CD4-positive, alpha-beta T cell treated with Interleukin-21 for 1 hour (primary cell): ENCODE measurements at places on chromosomes 4 and X.

GRCh38 chr4:123777373-123777772 lies 380.8 kb downstream of the SPRY1 start:
- DNase-seq = no peak

DNA sequence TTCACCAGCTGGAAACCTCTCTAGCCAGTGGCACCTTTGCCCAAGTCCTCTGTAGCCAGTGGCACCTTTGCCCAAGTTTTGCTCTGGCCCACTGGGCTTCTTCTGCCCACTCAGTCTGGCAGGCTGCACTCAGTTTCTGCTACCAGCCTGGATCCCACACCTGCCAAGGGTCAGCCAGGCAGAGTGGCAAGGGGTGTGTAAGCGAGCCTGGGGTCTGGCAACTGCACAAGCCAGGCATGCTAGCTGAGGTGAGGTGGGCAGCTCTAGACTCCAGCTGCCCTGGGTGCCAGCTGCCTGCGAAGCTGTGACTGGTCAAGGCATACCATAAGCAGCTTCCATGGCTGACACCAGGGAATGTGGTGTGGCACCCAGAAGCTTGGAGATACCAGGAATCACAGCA lies 233.1 kb upstream of the DKK2 start:
- no peak for DNase-seq

DNA sequence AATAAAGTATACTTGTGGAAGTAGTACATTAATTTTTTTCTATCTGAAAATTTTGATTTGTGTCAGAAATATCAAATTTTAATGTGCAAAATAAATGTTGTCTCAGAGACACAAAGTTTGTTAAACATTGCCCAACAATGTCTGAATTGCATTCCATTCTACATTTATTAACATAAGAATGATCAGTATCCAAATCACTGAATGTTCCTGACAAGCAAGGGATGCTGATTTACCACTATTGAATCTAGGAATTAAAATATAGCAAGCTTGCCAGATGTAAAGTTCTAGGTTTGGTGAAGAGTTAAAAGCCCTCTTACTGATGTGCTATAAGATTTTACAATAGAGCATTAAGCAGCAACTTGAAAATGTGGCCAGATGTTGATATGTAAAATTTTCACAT lies 489.2 kb upstream of the CTSO start:
- DNase-seq = no peak

DNA sequence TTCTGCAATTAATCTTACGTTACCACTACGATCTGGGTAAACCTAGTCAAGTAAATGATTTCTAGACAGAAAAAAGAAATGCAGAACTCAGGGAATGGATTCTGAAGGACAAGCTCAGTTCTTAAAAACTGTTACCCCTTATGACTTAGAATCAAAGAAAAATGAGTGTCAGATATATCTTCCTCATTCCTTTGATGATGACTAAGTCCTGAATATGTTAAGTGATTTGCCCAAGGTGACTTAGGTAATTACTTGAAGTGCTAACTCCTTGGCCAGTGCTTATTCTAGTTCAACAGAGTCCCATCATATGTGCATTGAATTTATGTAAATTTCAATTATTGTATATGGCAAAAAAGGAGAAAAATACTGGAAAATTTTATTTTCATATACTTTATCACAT lies 92.5 kb downstream of the PPEF1 start:
- DNase-seq = no peak

GRCh38 chr4:2182994-2183393 lies 58.9 kb downstream of the HAUS3 start:
- no peak for DNase-seq

DNA sequence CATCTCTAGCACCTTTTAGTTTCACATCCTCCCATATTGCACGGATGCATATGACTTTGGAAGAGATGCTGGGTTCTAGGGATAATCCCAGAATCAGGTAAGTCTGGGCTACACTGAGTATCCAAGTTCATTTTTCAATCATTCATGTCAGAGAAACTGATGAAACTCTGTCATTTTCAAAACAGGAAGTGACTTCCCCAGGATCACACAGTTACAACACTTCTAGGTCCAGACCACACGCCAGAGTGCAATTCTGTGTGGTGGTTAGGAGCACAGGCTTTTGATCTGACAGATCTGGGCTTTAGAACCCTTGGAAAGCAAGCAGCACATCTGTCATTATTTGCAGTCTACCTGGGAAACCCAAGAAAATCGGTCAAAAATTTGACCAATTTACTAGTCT lies 52.1 kb upstream of the CDKN2AIP start:
- DNase-seq = no peak

- DNase-seq = no peak
Observed at GRCh38 chrX:24760363-24761000, 66.8 kb downstream of the POLA1 start.

DNA sequence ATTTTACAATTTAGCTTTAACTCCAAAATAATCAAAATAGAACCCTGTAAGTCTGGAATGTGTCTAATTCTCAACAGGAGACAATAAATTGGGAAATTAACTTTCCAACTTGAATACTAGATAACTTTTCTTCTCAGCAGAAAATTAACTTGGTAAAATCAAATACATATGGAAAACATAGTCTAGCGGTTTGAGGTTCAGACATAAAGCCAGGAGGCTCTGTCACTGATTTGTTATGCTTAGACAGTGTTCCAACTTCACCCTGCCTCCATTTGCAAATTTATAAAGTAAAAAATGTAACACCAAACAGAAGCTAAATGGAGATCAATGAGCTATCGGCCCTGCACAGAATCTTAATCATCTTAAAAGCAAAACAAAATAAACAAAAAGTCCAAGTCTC lies 46.3 kb downstream of the TBCK start:
- no peak for DNase-seq

DNA sequence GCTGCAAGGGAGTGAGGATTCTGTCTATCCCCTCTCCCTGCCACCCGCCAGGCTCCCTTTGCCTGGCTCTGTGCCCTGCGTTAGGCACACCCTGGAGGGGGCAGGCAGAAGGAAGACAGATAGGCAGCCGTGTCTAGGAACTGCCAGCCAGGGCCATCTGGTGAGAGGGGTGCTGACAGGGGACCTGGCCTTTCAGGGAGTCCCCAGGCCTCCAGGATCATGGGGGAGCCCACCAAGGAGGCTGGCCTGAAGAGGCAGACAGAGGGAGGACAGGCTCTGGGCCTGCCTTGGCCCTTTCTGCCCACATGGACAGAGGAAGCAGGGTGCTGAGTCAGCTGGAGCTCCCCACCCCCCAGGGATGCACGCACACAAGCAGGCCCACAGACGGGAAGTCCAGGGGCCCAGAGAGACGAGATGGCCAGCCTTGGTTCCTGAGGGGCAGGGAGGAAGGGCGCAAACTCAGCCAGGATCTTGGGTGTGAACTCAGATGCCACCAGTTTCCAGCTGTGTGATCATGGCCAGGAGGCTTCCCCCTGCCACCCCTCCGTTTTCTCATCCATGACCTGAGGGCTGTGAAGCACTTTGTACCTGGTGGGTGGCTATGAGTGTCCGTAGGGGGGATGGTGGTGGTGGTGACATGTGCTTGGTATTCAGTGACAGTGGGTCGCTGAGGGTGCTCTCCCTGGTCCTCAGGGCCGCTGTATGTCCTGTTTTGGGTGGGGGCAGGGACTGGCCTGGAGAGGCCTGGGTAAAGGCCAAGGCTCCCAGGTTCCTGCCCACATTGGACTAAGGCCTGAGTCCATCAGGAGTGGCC lies 1.8 kb downstream of the SH3BP2 start:
- DNase-seq = no peak

DNA sequence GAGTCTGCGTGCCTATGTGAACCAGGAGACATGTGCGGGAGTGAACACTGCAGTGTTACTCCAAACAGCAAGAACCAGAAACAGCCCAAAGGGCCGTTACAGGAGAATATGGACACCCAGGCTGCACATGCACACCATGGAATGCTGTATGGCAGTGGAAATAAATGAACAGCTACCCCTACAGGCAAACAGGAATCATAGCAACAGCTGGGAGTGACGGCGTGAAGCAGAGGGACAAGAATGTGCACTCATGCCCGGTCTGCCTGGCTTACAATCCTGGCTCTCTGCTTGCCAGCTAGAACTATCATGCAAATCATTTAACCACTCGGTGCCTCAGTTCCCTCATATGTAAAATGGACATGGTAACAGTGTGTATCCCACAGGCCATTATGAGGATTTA lies 16.6 kb downstream of the GPKOW start:
- peak; percentile 41 for DNase-seq

DNA sequence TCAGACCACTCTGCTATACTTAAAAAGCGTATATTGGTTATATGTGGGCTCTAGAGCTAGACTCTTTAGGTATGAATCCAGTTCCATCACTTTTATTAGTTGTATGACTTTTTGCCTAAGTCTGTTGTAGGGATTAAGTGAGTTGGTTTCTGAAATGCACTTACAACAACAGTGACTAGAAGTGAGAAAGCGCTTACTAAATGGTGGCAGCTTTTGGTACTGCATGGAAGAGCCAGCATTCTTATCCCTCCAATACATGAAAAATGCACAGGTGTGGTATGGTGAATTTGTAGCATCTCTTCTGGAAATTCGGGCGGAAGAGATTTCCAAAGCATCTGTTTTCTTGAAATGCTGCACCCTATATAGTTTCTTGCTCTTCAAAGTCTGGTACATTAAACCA lies 117.1 kb downstream of the SPANXA1 start:
- DNase-seq = no peak

- DNase-seq = no peak
Observed at GRCh38 chrX:6826856-6827255, 291.9 kb upstream of the VCX3A start.

- DNase-seq = no peak
Observed at GRCh38 chrX:113802837-113803236, 781.0 kb upstream of the HTR2C start.

DNA sequence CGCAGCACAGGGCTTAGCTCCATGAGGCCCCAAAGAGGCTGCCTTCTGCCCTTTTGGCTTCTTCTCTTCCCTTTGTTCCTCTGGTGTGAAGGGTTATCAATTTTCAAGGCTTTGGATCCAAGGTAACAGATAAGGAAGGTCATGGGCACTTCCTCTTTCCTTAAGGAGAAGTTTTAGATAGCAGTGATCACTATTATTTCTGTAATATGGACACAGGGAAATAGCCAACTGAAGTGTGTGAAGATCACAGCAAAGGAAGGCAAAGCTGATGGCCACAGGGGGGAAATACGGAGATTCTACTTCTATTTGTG lies 366.8 kb downstream of the UNC5C start:
- no peak for DNase-seq

DNA sequence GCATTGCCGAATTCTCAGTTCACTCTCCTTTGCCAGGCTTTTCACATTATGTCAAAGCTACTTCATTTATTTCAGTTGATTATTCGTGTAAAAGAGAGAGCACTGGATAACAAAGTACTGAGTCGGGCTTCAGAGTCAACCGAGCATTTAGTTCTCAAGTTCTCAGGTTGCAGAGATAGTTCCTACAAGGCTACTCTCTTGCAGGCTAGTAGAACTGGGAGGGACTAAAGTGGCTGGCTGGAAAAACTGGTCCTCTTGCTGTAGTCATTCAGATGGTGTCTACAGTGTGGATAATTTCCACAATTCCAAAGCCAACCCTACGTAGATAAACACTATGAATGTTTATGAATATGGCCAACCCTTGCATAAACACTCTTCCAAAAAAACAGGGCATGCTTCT lies 4.6 kb upstream of the CCNG2 start:
- DNase-seq = no peak

DNA sequence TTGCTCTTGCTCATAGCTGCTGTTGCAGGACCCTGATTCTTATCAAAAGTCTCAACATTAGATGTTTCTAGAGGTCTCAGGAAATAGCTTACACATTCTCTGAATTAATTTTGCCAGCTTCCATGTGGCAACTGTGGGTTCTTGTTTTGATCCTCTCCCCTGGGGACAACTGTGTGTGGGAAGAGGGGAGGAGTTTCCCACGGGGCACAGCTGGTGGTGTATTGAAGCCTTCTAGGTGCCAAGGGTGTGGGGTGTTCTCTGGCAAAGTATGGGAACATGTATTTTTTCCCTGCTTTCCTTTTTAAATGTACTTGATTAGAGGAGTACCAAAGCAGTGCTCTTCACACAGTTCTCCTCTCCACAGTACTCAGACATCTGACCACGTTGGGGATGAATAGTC lies 212.7 kb downstream of the RPA4 start:
- no peak for DNase-seq

DNA sequence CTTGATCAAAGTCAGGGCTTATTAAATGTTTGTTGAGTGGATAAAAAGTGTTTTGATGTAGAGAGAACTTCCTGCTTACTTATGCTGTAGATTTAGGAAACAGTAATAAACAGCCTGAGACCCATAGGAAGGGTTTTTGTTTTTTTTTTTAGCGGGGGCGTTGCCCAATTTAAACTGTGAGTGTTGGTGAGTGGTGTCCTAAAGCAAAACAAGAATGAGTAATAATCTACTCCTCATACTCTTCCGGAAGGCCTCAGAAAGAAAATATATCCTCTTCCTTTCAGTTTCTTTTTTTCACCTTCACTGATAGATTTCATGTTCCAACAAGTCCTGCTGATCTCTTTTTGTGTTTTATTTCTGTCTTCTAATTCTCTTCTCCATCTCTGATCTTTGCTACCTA lies 104.4 kb upstream of the SCML1 start:
- no peak for DNase-seq

DNA sequence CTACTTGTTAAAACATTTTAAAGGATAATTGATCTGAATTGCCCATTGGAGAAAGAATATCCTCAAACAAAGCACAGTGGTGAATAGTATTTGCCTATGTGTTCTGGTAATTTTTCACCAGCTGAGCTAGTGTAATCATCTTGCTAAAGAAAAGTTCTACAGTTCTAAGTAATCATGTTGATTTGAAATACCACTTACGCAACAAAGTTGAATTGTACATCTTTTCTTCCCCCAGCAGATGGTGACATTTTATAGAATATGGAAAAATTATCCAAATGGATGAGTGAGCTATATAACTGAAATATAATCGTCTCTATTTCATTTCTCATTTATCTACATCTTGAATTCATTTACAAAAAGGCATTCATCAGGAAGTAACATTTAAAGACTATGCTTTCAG lies 9.7 kb upstream of the ZNF674 start:
- DNase-seq = peak; percentile 29

DNA sequence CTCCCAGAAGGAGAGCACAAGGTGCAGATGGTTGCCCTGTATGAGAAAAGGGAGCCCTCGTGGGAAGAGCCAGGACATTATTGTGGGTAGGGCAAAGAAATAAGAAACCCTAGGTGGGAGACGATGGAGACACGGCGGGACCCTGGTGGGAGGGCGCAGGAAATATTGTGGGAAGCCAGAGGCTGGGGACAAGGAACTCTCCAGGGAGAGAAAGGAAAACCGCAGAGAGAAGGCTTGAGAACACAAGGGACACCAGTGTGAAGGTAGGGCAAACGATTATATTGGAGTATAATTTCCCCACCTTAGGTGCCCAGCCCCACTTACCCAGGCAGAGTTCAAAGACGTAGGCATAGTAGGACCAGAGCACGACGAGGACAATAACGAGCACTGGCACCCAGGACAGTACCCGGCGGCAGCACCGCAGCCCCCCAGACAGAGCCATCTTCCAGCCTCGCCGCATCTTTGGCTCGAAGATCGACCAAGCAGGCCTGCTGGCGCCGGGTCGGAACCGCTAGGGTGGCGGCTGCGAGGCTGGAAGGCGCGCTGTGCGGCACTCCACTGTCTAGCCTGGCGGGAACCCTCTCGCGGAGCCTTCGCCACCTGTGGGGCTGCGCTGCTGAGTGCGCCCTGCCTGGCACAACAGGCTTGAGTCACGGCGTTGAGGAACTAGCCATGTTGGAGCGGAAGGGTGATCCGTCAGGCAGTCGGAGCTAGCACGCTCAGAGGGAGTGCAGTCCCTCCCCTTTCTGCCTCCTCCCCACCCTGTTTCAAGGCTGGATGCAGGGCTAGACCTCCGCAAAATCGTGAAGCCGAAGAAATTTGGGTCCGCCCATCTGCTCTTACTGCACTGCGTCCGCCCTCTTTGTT lies at the start of gene ZDHHC15:
Gene ZDHHC15 (minus strand): TSS at position 473 of the 867 bp plus-strand sequence. CDS start 13 bp downstream, at position 460.
- peak; percentile 30 for DNase-seq
